ENCODE measurements at places on chromosomes 6 and 20. TPM values are rescaled to one million over a fixed set of nuclear protein-coding genes. Genes with fewer than 3 reads are reported as not detected.

Gene ASF1A
- total RNA-seq, result 6.3 TPM

Gene FAXC
- total RNA-seq, result 1.0 TPM

Gene RNF217
- total RNA-seq, result 10.5 TPM

Gene BCL2L1
- 96.2 TPM for total RNA-seq

Gene XKR7
- 0.26 TPM for total RNA-seq

Gene SYCP2L
- 2.1 TPM for total RNA-seq

Gene SLC17A1
- not detected for total RNA-seq

Gene CBLN4
- total RNA-seq, result 0.26 TPM

Gene CASS4
- total RNA-seq, result not detected

Gene CGA
- not detected for total RNA-seq

Gene PRND
- total RNA-seq, result not detected

Gene ADNP
- 28.7 TPM for total RNA-seq

Gene SOX12
- total RNA-seq, result 17.1 TPM

Gene POLR1C
- 20.2 TPM for total RNA-seq

Gene PERP
- total RNA-seq, result 16.5 TPM

Gene PAX1
- total RNA-seq, result not detected

Gene RAB44
- 0.26 TPM for total RNA-seq

Gene ARFGEF3
- 13.5 TPM for total RNA-seq

Gene ANGPT4
- total RNA-seq, result 0.66 TPM

Gene ADGB
- total RNA-seq, result not detected

Gene NDUFAF4
- total RNA-seq, result 6.2 TPM

Gene OVOL2
- 3.6 TPM for total RNA-seq

Gene CENPB
- total RNA-seq, result 61.0 TPM

Gene TNFRSF6B
- 9.9 TPM for total RNA-seq

Gene UBD
- total RNA-seq, result 9.9 TPM

Gene EPPIN
- total RNA-seq, result not detected

Gene ID4
- 72.5 TPM for total RNA-seq

All from body of pancreas (tissue), 4 donors.